ENCODE measurements at places on chromosomes 4 and X.

DNA sequence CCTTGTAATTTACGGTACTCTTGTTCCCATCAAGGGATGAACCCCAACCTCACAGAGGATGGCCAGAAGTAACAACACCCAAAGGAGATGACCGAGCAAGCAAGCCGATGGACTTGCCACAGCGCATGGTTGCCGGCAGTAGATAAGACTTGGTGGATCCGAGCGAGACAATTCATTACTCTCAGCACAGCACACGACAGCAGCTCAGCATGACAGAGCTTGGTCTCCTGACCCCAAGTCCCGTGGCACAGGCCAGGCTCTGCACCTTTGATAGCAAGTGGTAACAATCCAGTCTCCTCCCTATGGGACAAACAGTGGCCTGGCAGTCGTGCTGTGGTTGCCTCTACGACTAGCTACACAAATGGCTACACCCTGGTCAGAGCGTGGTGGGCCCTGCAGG, 26.3 kb downstream of the RWDD4 start:
- DNase-seq, result no peak

GRCh38 chr4:3765271-3766035, 732 bp upstream of the ADRA2C start:
- DNase-seq, result no peak

GRCh38 chrX:24702362-24703184, 8.9 kb downstream of the POLA1 start:
- no peak for DNase-seq

DNA sequence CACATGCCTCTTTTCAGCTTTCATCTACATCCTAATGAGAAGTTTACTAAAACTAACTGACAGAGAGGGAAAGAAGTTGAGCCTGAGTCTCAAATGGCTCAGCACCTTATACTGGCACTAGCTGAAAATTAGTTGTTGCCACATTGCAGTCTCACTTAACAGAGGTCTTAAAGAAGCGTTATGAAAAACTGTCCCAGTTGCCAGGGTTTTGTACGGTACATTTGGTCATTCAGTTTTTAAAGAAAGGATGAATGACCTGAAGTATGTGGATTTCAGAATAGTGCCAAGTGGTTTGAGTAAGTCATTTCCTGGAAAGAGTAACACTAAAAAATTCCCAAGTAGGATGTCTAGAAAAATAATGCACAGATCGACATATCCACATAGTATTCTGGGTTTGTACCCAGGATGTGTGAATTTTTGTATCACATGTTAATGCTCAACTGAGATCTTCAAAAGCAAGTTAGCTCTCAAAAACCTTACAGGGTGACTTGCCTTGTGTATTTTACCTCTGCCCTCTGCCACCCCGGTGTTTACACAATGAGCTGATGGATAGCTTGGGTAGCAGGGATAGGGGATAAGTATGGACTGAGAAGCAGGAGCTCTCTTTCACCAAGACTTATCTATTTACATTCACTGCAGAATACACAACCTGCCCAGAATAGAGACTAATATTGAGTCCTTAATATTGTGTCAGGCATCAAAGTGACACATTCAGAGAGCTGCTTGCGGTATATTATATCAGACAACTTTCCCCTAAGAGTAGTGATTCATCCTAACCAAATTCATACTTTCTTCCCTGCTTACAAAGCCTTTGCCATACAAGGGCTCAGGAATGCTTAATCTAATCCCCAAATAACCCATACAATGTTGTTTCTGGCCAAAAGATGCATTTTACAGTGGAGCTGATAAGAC, 1075.7 kb upstream of the PABPC4L start:
- DNase-seq, result no peak

DNA sequence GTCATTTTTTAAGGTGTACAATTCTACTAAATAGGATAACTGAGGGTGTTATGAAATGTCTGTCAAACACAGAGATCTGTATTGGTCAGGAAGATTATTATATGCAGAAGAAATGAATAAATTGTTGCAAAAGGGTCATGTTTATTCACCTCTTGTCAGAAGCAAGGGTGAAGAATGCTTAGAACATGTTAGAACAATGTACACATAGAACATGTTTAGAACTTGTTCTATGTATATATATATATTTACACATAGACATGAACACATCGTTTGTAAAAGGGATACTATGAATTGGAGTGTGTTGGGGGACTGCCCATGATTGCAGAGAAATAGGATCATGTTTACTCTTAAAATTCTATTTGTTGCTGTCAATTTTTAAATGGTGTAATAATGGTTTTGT, 28.0 kb upstream of the TMEM150C start:
- no peak for DNase-seq

- no peak for DNase-seq
Measured at GRCh38 chrX:44080083-44080482, 106.9 kb upstream of the NDP start.

GRCh38 chr4:133972586-133972985, 229.0 kb downstream of the PABPC4L start:
- no peak for DNase-seq

GRCh38 chr4:76584241-76585152, 149.5 kb downstream of the SHROOM3 start:
- no peak for DNase-seq

- DNase-seq, result peak; percentile 64
Measured at GRCh38 chrX:153953342-153953830, 8.9 kb upstream of the RENBP start.

GRCh38 chr4:185792384-185793115, 19.4 kb downstream of the SORBS2 start:
- no peak for DNase-seq

DNA sequence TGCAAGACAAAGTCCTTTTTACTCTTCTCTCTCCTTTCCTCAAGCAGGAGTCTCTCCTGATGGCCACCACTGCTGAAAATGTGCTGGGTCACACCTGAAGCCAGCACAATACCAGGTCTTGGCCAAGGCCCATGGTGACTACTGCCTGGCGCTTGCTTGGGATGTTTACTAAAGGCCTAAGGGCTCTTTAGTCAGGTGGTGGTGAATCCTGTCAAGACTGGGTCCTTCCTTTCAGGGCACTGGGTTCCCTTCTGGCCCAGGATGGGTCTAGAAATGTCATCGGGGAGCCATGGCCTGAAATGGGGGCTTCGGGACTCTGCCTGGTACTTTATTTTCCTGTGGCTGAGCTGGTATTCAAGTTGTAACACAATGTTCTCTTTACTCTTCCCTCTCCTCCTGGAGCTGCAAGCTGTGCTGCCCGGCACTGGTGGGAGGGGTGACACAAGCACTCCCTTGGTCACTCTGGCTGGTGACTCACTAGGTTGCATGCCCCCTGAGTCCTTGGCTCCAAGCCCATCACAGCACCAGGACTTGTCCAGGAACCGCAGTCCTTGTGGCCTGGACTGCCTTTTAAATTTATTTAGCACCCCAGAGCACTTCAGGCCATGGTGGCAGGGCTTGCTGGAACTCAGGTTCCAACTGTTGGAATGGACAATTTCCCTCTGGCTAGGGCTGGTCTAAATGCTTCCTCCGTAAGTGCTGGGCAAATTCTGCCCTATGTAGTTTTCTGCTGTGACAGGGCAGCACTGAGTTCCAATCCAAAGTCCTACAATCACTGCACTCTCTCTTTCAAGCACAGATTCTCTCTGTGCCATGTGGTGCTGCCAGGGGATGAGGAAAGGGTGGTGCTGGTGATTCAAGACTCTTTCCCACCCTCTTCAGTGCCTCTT, 11.3 kb downstream of the ARL13A start:
- no peak for DNase-seq

- DNase-seq, result no peak
Measured at GRCh38 chr4:71009890-71010588, 16.6 kb downstream of the DCK start.

DNA sequence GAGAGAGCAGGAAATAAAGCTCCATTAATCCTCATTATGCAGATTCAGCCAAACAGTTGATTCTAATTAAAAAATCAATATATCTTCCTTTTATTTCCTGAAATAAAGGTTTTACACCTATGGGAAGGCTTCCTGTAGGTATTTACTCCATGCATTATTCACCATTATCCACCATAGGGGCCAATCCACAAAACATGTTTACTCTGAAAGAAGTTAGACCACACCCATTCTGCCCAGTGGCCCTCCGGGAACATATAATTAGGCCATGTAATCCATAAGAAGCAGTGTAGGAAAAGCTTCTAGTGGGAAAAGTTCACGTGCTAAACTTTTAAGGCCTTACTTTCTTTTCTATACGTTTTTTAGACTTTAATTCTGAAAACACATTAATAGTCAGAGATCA, 57.7 kb downstream of the SAT1 start:
- no peak for DNase-seq

DNA sequence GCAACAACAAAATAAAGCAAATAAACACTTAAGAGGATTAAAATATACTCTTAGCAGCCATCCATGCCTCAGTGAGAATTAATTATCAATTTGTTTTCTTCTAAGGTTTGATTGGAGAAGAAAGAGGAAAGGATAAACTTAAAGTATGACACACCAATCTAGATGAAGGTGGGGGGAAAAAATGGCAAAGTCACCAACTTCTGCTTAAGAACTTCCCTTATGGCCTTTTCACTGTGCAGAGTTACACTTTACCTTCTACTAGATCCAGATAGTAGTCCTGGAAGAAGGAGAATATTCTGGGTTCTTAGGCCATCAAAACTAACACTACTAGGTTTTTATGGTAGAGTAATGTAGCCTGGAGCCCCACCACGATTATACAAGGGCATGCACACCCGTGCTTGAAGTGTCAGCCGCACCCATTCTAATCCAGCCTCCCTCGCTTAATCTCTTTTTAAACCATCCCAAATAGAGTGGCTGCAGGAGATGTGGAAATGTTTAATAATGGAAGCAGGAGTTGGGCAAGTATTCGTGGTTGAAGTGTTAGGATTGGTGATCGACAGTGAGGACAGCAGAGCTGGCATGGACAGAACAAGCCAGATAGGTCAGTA, 14.1 kb downstream of the ENPEP start:
- DNase-seq, result no peak

DNA sequence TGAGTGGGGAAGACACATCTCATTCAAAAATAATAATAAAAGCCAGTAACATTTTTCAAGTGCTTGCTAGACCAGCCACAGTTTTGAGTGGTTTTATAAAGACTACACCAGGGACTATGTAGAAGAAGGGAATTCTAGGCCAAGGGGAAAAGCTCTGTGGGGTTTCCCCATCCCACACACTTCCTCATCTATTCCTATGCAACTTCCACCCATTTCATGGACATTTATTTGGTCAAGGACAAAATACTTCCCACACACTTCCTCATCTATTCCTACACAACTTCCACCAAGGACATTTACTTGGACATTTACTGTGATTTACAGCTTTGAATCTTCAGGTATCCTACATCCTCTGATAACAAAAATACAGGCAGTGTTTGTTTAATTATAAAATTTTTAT, 86.5 kb upstream of the KLF3 start:
- no peak for DNase-seq

- no peak for DNase-seq
Measured at GRCh38 chrX:55524487-55524886, 34.8 kb upstream of the USP51 start.

GRCh38 chr4:29415771-29416170, 1304.4 kb upstream of the PCDH7 start:
- DNase-seq, result no peak

DNA sequence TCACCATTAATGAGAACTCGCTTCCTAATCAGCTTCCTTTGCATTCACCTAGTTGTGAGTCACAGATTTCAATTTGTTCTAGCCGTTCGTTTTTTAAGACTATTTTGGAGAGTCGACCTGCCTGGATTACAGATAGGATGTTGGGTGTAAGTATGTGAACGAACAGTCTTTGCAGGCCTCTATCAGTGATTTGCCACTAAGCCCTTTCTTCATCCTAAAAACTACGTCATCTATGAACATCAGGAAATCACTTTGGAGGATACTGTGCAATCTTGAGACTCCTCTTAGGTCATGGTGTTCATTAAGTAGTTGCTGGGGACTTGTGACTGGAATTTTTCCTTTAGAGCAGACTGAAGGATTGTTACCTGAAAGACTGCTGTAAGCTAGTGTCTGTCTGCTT, 1.1 kb downstream of the POLA1 start:
- no peak for DNase-seq

DNA sequence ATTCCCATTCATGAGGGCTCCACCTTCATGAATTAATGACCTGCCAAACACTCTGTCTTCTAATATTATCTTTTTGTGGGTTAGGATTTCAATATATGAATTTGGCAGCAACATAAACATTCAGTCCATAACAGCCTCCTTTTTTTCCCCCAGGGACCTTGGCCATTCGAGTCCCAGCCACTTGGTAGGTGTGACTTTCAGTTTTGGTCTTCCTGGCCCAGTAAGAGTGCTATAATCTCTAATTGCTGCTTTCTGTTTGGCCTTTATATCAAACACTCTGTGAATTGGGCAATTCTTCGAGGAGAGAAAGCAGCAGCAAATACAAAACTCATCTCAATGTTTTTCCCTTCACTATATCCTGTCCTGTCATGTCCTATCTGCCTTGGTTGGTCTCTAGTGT, 12.4 kb upstream of the RADX start:
- no peak for DNase-seq

- peak; percentile 19 for DNase-seq
Measured at GRCh38 chrX:71618303-71618721, at the start of gene CXCR3. TSS of gene CXCR3 (minus strand) at chrX:71618511. CDS start at chrX:71618449, 62 bp downstream.

DNA sequence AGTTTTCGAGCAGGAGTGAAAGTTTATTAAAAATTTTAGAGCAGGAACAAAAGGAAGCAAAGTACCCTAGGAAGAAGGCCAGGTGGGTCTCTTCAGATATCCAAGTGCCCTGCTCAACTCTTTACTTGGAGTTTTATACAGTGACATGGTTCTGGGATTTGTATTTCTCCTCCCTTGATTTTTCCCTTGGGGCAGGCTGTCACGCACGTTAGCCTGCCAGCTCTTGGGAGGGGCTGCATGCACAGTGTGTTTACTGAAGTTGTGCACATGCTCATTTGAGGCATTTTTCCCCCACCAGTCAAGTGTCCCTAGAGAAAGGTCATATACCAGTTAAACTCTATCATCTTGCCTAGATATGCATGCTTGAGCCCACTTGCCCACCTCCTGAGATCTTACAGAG, 102.5 kb upstream of the GABRA2 start:
- no peak for DNase-seq

DNA sequence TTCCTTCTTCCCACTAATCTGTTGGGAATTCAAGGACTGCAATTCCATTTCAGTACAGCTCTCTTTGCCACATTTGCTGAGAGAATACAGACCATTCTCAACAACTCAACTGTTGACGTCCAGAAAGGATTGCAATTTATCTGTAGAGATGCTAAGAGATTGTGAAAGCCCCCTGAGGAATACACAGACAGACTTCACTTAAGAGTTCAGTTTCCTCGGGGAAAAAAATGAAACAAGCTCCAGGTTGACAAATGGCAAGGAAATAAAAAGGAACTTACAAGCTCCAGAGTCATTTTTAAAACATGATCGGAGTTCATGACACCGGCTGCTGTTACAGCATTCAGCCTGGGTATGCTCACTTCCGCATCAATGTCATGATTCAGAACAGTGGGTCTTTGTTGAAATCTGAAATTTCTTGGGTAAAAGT, 13.8 kb downstream of the TLR10 start:
- no peak for DNase-seq

All from stimulated activated CD4-positive, alpha-beta T cell treated with anti-CD3 and anti-CD28 coated beads, Interleukin-15, amount 100 ng/mL, for 1 hour (primary cell).